ENCODE measurements at places on chromosomes 6 and 20.

- DNase-seq = no peak
These were observed 4.2 kb upstream of the CALHM6 start for GRCh38 chr6:116456927-116457326.

- DNase-seq = no peak
These were observed 527.5 kb downstream of the PRKN start for GRCh38 chr6:162200041-162200440.

GRCh38 chr6:29827579-29828470 is at the start of gene HLA-G:
HLA-G (plus strand) TSS chr6:29827825; CDS start chr6:29827845, 20 bp downstream.
- DNase-seq = no peak

DNA sequence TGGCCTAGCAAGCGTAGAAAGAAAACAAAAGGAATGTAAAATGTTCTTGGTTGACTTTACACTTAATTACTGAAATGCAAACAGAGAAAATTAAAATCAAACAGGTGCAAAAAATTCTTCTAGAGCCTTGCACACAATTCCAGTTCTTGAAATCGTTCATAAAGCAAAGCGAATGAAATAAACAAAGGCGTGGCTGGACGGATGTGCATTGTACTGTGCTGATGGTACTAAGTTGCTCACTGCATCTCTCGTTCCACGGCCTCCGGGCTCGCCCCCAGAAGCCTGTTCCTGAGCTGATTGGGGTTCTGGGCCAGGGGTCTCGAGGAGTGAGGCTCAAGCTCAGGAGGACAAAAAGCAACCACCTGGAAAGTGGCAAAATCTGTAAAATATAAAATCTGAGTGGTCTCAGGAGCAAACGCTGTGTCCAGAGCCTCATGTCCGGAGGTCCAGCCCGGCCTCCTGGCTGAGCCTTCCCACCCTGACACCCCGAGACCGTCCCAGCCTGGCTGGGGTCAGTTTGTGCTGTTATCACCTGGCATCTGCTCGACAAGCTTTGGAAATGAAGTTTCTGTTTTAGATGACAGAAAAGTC is 71.3 kb downstream of the TTLL2 start:
- no peak for DNase-seq

- DNase-seq = no peak
These were observed 68.7 kb upstream of the MYL9 start for GRCh38 chr20:36472637-36473090.

GRCh38 chr6:82492134-82492533 is 128.5 kb downstream of the TPBG start:
- no peak for DNase-seq

DNA sequence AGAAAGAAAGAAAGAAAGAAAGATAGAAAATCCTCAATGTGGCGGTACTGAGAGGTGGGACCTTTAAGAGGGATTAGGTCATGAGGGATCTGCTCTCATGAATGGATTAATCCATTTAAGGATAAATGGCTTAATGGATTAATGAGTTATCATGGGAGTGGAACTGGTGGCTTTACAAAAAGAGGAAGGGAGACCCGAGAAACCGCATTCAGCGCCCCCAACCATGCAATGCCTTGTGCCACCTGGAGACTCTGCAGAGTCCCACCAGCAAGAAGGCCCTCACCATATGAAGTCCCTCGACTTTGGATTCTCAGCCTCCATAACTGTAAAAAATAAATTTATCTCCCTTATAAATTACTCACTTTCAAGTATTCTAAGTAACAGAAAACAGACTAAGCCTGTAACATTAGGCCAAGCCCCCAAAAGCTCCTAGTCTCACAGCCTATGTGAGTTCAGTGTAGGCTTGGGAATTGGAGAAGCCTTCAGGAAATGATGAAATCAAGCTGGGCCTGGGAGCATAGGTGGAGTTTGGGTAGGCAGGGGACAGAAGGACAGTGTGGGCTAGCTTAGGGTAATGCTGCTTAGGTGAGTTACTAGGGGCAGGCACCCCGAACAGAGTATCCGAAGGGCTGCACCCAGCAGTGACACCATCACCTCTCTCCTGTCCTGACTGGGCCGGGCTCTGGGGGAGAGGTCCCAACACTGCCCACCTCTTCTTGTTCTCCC is 36.2 kb upstream of the RNF24 start:
- no peak for DNase-seq

- no peak for DNase-seq
These were observed 1.8 kb upstream of the ME1 start for GRCh38 chr6:83432636-83433035.

GRCh38 chr6:154543628-154544027 is 33.1 kb upstream of the CNKSR3 start:
- DNase-seq = no peak

DNA sequence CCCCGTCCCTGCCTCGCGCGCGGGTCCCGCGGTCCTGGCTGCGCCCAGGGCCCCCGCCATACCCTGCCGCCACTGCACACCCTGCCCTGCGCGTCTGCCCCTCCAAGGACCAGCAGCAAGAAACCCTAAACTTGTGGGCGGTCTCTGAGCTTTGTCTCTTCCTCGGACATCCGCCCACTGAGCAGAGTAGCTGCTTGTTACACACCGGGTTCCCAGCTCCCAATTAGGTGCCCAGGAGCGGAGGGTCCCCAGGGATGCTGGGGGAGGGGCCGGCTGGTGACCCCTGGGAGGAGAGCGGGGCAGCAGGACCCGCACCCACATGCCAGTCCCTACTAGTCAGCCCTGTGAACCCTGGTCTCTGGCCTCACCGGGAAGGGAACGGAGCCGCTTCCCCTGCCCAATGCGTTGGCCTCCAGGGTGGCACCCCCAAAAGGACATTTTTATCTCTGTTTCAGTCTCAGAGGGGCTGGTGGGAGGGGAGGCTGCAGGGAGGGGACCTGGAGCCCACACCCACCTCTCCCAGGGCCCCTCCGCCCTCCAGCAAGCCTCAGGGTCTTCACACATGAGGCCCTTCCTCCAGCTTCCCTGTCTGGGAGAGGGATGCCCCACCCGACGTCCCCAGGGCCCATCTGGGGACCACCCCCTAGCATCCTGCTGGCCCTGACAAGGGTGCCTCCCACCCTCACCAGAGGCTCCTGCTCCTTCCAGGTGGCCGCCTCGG is 10.5 kb downstream of the STMN3 start:
- DNase-seq = no peak

- DNase-seq = no peak
These were observed 19.3 kb upstream of the RNGTT start for GRCh38 chr6:88982720-88983119.

DNA sequence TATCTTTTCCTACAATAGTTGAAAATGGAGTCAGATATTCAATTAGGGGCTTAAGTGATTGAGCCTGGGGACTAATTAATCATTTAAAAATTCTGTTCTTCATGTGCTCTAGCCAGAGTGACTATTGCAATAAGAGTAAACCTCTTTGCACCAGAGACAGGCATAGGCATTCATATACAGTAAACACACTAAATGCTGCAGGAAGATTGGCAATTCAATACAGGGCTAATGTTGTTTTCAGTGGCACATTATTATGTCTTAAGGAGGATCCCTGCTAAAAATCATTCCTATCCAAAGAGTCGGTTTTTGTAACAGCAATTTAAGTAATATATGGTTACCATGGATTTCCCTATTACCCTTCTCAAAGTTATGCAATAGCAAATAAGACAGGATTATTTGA is 1.2 kb downstream of the PDE7B start:
- no peak for DNase-seq

DNA sequence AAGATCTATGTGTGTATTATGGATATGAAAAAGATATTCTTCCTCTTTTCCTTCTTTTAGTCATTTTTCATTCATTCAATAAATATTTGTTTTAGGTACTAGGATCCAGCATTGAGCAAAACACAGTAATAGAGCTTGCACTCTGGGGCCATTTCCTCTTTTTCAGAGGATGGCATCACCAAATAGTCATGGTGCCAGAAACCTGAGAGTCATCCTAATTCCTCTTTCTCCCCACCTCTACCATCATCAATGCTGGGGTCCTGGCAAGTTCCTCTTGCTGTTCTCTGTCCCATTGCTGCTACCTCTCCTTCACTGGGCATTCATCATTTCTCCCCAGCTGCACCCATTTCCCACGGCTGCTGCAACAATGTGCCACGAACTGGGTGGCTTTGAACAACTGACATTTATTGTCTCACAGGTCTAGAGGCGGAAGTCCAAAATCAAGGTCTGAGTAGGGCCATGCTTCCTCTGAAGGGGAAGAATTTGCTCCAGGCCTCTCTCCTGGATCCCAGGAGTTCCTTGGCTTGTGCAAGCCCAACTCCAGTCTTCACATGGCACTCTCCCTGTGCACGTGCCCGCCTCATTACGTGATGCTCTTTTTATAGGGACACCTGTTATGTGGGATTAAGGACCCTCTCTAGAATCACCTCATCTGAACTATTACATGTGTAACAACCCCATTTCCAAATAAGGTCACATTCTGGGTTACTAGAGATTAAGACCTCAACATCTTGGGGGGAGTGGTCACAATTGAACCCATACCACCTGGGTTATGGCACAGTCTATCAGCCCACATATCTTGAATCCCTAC is 9.5 kb upstream of the IGF2R start:
- no peak for DNase-seq

- no peak for DNase-seq
These were observed 15.5 kb downstream of the MYBL2 start for GRCh38 chr20:43682446-43682845.

GRCh38 chr6:16933532-16933931 is 168.3 kb upstream of the STMND1 start:
- DNase-seq = no peak

DNA sequence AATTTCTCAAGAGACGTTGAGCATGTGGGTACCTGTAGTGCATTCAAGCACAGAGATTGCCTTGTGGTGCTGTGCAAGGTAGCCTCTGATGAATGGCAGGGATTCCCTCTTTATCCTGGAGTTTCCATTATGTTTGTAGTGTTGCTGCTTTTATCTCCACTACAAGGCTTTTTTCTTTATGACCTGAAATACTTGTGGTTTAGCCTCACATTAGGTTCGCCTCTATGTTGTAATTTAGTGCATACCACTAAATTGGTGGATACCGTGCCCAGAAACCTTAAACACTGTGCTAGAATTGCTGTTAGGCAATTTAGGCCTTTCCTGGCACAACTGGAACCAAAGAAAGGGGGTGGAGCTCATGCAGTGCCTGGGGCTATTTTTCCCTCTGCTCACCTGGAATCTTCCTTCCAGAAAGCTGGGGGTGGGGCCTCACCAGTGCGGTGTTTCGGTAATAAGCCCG is 76.8 kb downstream of the NCOA7 start:
- DNase-seq = no peak

GRCh38 chr20:35151736-35152135 is 4.6 kb upstream of the EDEM2 start:
- DNase-seq = no peak

GRCh38 chr6:83518816-83519480 is 6.6 kb downstream of the PRSS35 start:
- DNase-seq = no peak

DNA sequence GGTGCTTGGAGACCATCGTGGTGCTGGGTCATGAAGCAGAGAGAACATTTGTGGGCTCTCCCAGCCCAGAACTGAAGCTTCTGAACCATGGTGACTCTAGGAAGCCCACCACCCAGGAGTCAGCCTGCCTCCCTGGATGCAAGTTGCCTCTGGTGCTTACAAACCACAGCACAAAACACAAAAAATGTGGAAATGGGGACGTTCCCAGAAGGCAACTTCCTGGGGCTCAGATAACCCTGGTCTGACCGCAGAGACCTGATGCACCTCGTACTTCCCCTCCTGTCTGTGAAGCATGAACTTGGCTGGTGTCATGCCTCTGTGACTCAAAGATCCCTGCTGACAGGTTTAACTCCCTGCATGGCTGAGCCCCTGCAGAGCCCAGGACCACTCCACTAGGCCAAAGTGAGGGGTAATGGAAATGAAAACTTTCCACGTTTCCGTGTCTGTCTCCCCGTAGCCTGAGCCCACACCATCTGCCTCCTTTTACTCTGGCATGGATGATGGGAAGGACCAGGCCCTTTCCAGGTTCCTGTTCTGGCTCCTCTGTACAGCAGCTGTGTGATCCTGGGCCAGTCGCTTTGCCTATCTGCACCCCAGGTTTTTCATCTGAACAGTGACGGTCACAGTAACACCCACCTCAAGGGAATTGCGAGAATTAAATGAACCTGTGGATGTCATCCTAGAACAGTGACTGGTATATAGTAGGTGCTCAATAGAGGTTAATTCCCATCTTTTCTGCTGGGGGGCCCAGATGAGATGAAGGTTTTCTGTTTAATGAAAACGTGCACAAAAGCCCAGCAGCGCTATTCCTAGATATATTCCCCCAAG is 57.7 kb downstream of the PPP1R16B start:
- no peak for DNase-seq

GRCh38 chr6:144158133-144158532 is 7.8 kb downstream of the STX11 start:
- no peak for DNase-seq

- no peak for DNase-seq
These were observed 227.5 kb downstream of the ATXN1 start for GRCh38 chr6:16533721-16534136.

GRCh38 chr6:105370351-105370750 is 32.5 kb downstream of the PREP start:
- DNase-seq = no peak

DNA sequence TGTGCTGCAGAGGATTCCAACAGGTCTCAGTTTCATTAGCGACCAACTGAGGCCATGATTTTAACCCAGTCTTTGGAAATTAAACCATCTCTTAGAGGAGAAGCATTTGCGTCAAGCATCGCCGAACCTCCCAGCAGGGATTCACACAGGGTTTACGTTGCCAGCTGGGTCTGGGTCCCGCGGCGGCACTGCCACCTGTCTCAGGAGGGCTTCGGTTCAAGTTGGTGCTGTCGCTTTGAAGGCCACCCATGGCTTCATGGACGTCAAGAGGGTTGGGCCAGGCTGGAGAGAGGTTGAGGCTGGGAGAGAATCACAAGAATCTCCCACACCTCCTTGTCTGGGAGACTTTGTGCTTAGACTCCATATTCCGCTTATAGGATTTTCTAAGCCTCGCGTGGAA is 43.0 kb upstream of the FRMD1 start:
- DNase-seq = no peak

DNA sequence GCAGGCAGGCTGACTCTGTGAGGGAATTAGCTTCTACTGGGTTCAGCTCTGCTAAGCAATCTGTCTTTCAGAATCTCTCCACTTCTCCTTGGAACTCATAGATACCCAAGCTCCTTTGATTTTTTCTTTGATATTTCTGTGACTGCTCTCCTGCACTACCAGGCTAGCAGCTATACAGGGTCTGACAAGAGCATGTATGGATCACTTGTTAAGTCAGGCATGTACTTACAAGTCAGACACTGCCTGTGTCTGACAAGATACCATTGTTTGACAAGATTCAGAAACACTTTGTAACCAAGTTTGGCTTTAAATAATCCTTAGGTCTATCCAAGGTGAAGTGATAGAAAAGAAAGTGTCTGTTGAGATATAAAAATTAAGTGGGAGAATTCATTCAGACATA is 79.5 kb downstream of the SESN1 start:
- no peak for DNase-seq

GRCh38 chr6:37259191-37259590 is 1.2 kb upstream of the TMEM217 start:
- no peak for DNase-seq

- no peak for DNase-seq
These were observed 1.3 kb upstream of the UNC5CL start for GRCh38 chr6:41040101-41040939.

GRCh38 chr20:17538517-17539170 is 7.5 kb upstream of the BFSP1 start:
- DNase-seq = no peak

All from sciatic nerve (tissue), 2 donors.